Neural crest cell (in vitro differentiated cells): ENCODE measurements at places on chromosomes 2 and 18. TPM values are rescaled to one million over a fixed set of nuclear protein-coding genes. Genes with fewer than 3 reads are reported as not detected.

- H3K27ac ChIP-seq: no peak overlapping the region
- peaks cover 27% of the 10 kb centered on the region for H3K27me3 ChIP-seq
- H3K4me1 ChIP-seq: peaks cover 58% of the 10 kb centered on the region
- H3K4me3 ChIP-seq: no peak overlapping the region
These were observed 232.7 kb upstream of the COPS8 start for GRCh38 chr2:236852977-236853374.

DNA sequence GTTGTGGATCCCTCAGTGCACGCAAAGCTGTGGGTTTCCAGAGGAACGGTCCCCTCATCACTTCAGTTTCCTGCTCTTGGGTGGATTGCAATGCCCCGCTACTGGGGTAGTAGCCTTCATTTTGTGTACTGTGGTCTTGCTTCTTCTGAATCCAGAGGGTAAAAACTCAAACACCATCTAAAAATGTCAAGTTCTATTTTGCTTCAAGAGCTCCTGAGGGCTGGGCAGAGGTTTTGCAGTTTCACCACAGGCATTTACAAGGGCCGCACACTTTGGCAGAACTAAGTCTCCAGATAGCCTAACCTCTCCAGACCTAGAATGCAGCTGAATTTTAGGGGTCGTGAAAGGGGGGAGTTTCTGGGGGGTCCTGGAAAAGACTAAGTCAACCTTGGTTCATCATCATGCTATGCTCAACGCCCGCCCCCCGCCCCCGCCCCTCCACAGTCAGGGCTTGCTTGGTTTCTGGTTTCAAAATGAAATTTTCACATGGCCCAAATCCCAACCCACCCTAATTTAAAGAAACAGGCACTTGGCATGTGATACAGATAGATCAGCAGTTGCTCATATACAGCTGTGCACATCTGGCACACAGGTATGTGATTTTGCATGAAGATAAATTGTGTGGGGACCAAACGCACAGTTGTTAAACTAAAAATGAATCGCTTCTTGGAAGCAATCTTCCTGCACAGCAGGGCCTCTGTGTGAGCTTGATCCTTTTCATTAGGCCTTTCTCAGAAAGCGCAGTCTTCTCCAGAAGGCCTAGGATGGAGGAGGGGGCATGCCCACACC, 329.6 kb downstream of the OSR1 start:
- DNase-seq: no peak
- H3K27ac ChIP-seq: no peak overlapping the region
- no peaks in the 10 kb centered on the region for H3K27me3 ChIP-seq
- H3K4me3 ChIP-seq: no peak overlapping the region
- no peaks in the 10 kb centered on the region for H3K36me3 ChIP-seq

DNA sequence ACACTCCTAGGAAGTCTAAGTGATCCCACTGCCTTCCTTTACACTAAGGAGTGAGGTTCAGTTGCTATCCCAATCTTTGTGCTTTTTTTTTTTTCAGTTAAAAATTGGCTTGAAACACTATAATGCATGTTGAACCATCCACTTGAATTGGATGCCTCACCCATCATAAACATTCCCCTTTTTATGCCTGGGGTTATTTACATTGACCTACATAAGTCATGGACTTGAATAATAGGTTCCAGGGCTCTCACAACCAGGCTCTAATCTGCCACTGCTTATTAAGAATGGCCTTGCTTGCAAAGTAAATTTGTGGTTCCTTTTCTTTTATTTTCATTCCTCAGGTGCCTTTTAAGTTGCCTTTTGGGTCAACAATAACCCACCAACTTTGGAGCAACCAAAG, 236.1 kb upstream of the MEIS1 start:
- H3K4me3 ChIP-seq: no peak overlapping the region
- peaks cover 5% of the 10 kb centered on the region for H3K36me3 ChIP-seq
- no peak overlapping the region for H3K27ac ChIP-seq
- H3K4me1 ChIP-seq: no peaks in the 10 kb centered on the region
- DNase-seq: no peak

DNA sequence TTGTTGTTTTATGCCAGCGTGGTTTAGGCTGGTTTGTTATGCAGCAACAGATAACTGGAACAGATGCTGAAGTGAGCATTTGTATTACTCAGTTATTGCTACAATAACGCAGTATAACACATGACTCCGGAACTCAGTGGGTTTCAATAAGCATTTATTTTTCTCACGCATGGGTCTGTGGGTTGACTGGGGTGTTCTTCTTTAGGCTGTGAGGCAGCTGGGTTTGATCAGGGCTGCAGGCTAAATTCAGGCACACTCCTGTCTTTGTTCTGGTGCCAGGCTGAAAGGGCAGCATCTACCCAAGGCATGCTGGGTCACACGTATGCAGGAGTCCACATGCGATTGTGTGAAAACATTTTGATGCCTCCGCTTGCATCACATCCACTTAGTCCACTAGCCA, 3.8 kb upstream of the SLC1A4 start:
- no peak overlapping the region for H3K4me3 ChIP-seq
- H3K36me3 ChIP-seq: no peaks in the 10 kb centered on the region
- peaks cover 39% of the 10 kb centered on the region for H3K4me1 ChIP-seq
- H3K27ac ChIP-seq: no peak overlapping the region
- peaks cover 7% of the 10 kb centered on the region for H3K27me3 ChIP-seq

DNA sequence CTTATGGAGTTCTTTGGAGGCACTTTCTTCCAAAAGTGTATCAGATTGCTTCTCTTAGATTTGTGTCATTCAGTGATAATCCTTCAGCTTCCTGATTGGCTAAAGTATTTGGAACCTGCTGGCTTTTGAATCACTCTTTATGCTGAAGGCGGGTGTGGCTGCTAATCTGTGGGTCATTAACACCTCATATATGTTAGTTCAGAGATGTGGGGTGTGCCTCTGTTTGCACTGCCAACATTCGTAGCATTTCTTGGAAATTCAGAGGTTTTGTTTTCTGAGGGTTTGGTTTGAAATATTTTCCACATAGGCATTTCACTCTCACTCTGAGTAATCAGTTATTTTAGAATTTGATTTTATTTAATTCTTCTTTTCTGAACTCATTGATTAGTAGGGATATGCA, 1604.4 kb upstream of the ACVR2A start:
- no peak for DNase-seq
- H3K36me3 ChIP-seq: no peaks in the 10 kb centered on the region
- no peak overlapping the region for H3K27ac ChIP-seq
- no peak overlapping the region for H3K4me3 ChIP-seq
- peaks cover 33% of the 10 kb centered on the region for H3K4me1 ChIP-seq

GRCh38 chr18:6431659-6432318, 17.1 kb upstream of the L3MBTL4 start:
- no peaks in the 10 kb centered on the region for H3K27me3 ChIP-seq
- no peak for DNase-seq
- H3K4me1 ChIP-seq: no peaks in the 10 kb centered on the region
- H3K36me3 ChIP-seq: no peaks in the 10 kb centered on the region

DNA sequence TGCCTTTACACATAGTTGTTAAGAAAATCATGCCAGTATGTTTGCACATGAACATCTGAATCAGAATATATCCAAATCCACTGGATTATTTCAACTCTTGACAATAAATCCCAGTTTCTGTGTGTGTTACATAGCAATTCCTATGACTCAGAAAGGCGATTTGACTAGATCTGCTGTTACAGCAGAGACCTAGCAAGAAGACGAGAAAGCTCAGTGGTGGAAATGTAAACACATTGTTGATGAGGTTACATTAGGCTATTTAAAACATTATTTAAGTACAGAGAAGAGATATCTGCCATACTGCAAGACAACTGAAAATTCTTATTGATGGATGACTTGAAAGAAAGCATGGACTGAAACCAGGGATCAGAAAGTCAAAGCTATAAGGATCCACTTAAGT, 73.0 kb upstream of the SMIM21 start:
- H3K27me3 ChIP-seq: no peaks in the 10 kb centered on the region
- H3K4me3 ChIP-seq: no peak overlapping the region
- H3K4me1 ChIP-seq: no peaks in the 10 kb centered on the region
- DNase-seq: no peak

DNA sequence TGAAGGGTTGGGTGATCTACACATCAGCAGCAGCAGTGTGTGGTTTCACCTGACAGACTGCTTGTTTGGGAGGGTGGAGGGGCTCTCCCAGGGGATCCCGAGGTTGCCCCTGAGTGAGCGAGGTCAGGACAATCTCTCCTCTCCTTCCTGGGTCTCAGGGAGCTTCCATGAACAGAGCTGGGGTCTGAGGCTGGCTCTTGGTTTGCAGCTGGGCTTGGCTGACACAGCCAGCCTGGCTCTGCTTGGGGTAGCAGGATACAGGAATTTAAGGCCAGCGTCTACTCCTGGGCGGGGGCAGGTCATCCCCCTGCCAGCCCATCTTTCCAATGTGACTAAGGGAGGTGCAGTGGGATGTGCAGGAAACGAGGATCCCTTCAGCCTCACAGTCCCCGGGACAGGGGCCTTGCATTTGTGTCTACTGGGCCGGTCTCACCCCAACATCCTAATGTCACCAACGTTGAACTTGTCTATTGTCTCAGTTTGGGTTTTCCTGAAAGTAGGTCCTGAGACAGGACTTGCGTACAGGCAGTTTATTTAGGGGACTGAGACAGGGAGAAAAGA, 262.6 kb upstream of the HDAC4 start:
- H3K4me3 ChIP-seq: no peak overlapping the region
- DNase-seq: no peak
- H3K4me1 ChIP-seq: peaks cover 18% of the 10 kb centered on the region
- no peak overlapping the region for H3K27ac ChIP-seq
- no peaks in the 10 kb centered on the region for H3K36me3 ChIP-seq

DNA sequence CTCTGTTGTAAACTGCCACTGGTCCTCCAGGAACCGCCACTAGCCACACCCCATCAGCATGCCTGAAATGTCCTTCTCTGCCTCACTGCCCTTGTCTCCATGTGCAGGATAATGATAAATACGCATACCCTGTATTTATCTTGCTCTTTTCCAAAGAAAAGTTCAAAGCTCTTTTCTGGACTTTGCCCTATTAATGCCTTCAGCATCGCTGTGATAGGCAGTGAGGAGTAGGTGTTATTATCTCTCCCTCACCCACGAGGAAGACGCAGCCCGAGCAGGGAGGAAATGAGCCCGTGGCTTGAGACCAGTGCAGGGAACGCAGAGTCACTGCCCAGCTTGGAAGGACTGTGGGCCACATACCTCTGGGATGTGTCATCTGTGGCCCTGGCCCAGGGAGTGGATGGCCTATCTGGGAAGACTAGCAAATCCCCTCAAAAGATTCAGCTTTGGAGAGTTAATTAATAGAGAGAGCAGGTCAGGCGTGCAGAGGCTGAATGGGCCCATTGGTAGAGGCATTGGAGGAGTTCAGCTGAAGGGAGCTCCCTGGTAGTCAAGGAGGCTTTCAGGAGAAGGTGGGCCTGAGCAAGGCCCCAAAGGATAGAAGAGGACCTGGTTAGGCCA, 39.5 kb upstream of the MCFD2 start:
- no peaks in the 10 kb centered on the region for H3K27me3 ChIP-seq
- H3K4me1 ChIP-seq: peaks cover 12% of the 10 kb centered on the region
- no peak overlapping the region for H3K4me3 ChIP-seq
- H3K27ac ChIP-seq: peak overlapping the region; percentile 83
- no peak for DNase-seq

Gene PRSS56
- total RNA-seq: 52.4 and 54.2 TPM in 2 replicates

Gene CDH20
- 0.36 and 0.63 TPM in 2 replicates for total RNA-seq

Gene IL36RN
- not detected in 2 replicates for total RNA-seq

Gene IL37
- 0.40 TPM in 1 of 2 replicates, not detected in the other for total RNA-seq

Gene CAPN14
- total RNA-seq: 0.36 and 0.47 TPM in 2 replicates

- no peaks in the 10 kb centered on the region for H3K4me1 ChIP-seq
- peaks cover 27% of the 10 kb centered on the region for H3K27me3 ChIP-seq
- H3K36me3 ChIP-seq: no peaks in the 10 kb centered on the region
- no peak for DNase-seq
These were observed 14.1 kb downstream of the LAMA3 start for GRCh38 chr18:23703057-23703986.

- peaks cover 43% of the 10 kb centered on the region for H3K4me1 ChIP-seq
- DNase-seq: no peak
These were observed 52.3 kb upstream of the ROCK2 start for GRCh38 chr2:11396467-11397445.

- peak overlapping the region; percentile 47 for H3K4me3 ChIP-seq
- H3K4me1 ChIP-seq: peaks cover 12% of the 10 kb centered on the region
- no peak for DNase-seq
- H3K36me3 ChIP-seq: peaks cover 8% of the 10 kb centered on the region
- no peak overlapping the region for H3K27ac ChIP-seq
- H3K27me3 ChIP-seq: peaks cover 1% of the 10 kb centered on the region
These were observed 4.8 kb downstream of the COPS9 start for GRCh38 chr2:240131296-240131695.

- H3K27me3 ChIP-seq: no peaks in the 10 kb centered on the region
- peaks cover 10% of the 10 kb centered on the region for H3K4me1 ChIP-seq
- no peaks in the 10 kb centered on the region for H3K36me3 ChIP-seq
- no peak for DNase-seq
- no peak overlapping the region for H3K27ac ChIP-seq
These were observed 1622.1 kb downstream of the LRP1B start for GRCh38 chr2:140508756-140509155.

- no peak overlapping the region for H3K27ac ChIP-seq
- H3K36me3 ChIP-seq: no peaks in the 10 kb centered on the region
- peaks cover 38% of the 10 kb centered on the region for H3K4me1 ChIP-seq
- H3K4me3 ChIP-seq: no peak overlapping the region
- DNase-seq: peak; percentile 98
These were observed 63.3 kb downstream of the RAB31 start for GRCh38 chr18:9771261-9771976.

GRCh38 chr2:150484006-150484405, 3.5 kb downstream of the RND3 start:
- H3K27me3 ChIP-seq: peaks cover 3% of the 10 kb centered on the region
- no peak overlapping the region for H3K27ac ChIP-seq
- no peak for DNase-seq
- H3K36me3 ChIP-seq: peaks cover 8% of the 10 kb centered on the region

- peaks cover 6% of the 10 kb centered on the region for H3K4me1 ChIP-seq
- no peak overlapping the region for H3K27ac ChIP-seq
- DNase-seq: no peak
These were observed 87.0 kb downstream of the FARSB start for GRCh38 chr2:222568865-222569264.

GRCh38 chr18:13303756-13304364, 85.3 kb downstream of the LDLRAD4 start:
- H3K4me1 ChIP-seq: peaks cover 17% of the 10 kb centered on the region
- H3K4me3 ChIP-seq: no peak overlapping the region
- DNase-seq: no peak

DNA sequence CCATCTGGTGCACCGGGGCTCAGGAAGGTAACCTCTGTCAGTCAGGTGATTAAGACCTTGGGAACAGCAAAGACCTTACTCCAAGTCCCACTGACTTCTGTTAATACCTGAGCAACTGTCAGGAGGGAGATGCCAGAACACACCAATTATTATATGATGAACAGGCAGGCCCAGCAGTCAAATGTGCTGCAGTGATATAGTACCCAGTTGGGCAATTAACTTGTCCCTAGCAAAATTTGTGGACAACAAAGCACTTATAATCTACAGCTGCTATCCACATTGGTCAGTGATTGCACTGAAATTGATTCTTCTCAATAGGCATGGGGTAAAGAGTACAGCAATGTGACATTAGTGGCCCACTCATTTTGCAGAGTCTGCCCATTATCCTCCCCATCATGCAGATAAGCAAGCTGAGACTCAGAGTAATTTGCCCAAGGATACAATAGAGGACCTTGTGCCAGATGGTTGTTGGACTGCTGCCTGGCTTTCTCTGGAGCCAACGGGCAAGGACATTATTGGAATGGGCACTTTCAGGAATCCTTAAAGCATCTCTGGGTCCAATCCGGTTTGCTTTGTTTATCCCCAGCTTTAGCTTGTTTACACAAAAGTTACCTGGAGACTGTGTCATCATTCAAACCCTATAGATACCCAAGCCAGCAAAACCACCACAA, 147.6 kb downstream of the CCBE1 start:
- no peak overlapping the region for H3K27ac ChIP-seq
- no peak overlapping the region for H3K4me3 ChIP-seq
- peaks cover 8% of the 10 kb centered on the region for H3K4me1 ChIP-seq
- no peak for DNase-seq
